ENCODE measurements at places on chromosomes 3 and 15.

DNA sequence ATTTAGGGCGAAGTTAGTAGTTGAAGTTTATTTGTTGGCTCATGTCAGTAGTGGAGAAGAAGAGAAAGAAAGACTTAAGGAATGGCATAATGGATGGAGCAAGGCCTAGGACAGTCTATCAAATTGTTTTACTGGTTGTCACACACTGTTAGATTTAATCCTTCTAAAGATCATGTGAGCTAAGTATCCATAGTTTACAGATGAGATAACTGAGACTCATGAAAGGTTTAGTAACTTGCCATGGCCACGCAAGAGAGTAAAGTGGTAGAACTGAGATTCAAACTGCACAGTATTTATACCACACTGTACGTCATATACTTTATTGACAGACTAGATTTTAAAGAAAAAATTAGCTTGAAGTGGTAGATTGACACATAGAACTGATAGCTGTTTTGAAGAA lies 11.4 kb downstream of the SPRED1 start:
- no peak for DNase-seq

GRCh38 chr3:14804835-14805780 lies 13.7 kb upstream of the FGD5 start:
- no peak for DNase-seq

DNA sequence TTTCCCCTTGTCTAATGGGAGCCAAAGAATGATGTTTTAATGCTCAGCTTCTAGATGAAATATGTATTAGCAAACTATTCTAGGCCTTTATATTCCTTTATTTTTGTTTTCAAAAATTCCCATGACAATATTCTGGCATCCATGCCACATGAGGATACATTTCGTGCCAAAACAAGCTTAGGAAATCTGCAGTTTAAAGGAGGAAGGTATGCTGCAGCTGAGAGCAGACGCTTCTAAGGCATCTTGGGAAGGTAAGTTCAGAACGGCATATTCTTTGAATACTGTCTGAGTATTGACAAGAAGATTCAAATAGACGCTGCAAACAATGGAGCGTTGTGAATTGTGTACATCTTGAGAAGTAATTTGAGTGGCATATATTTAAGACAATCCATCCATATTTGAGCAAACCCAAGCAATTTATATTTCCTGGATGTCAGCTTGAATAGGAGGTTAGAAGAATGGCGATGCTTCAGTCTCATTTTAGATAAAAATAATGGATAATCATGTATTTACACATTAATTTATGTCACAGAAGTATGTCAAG lies 158.6 kb downstream of the RAP2B start:
- DNase-seq, result no peak

DNA sequence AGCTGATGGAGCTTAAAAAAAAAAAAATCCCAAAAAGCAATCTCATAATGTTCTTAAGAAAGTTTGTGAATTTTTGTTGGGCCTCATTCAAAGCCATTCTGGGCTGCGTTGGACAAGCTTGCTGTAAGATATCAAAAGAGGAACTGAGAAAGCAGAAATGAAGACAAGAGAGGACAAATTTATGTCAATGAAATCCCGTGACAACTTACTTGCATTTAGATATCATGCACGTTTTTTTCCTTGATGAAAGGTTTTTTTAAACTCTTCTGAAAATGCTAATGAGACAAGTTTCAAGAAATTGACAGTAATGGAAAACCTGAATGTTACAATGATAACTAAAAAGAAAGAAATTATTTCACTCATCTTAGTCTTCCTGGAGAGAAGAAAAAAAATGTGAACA lies 662.9 kb downstream of the SQOR start:
- DNase-seq, result no peak

GRCh38 chr3:12830785-12831156 lies 10.6 kb downstream of the RPL32 start:
- no peak for DNase-seq

GRCh38 chr3:156558389-156558788 lies 3.5 kb upstream of the SSR3 start:
- no peak for DNase-seq

GRCh38 chr3:44235604-44236484 lies 5.8 kb upstream of the TOPAZ1 start:
- peak; percentile 81 for DNase-seq

DNA sequence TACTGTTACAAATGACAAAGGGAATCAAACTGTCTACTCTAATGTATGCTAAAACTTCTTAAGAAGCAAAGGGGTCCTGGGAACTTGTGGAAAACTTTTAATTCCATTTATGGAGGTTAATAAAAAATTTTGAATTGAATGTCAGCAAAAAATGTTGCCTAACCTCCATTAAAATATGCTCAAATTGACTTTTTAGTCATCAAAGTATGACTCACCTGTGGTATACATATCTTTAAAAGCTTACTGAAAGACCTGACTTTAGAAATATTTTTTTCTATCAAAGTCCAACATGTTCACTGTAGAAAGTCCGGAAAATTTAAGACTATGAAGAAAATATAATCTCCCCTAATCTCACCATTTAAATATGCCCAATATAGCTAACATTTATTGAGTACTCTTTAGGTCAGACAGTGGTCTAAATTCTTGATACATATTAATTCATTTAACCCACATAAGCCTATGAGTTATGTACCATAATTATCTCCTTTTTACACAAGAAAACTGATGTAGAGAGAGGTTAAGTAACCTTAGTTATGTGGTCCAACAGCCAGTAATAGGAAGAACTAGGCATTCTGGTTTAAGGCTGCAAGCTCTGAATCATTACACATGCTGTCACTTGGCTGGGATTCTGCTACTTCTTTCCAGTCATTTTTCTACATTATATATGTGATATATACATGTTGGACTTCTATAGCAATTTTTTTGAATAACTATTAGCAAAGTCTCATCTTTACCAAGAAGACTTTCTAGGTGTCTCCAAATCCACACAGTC lies 83.6 kb downstream of the PDZRN3 start:
- no peak for DNase-seq

DNA sequence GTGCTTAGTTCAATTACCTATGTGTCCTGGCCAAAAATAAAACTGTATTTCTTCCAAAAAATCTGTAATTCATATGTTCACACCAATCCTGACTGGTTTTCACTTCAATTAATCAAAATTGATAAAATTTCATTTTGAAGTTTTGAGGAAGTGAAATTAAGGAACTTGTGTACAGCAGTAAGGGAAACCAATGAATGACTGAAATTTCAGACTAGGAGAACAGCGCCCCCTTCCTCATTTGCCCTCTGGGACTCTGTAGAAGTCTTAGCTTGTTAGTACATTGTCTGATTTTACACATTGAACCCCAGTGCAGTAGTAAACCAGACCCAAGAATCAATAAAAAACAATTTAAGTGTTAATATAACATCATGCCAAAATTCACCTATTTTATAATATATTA lies 495.3 kb upstream of the AGTR1 start:
- DNase-seq, result no peak

DNA sequence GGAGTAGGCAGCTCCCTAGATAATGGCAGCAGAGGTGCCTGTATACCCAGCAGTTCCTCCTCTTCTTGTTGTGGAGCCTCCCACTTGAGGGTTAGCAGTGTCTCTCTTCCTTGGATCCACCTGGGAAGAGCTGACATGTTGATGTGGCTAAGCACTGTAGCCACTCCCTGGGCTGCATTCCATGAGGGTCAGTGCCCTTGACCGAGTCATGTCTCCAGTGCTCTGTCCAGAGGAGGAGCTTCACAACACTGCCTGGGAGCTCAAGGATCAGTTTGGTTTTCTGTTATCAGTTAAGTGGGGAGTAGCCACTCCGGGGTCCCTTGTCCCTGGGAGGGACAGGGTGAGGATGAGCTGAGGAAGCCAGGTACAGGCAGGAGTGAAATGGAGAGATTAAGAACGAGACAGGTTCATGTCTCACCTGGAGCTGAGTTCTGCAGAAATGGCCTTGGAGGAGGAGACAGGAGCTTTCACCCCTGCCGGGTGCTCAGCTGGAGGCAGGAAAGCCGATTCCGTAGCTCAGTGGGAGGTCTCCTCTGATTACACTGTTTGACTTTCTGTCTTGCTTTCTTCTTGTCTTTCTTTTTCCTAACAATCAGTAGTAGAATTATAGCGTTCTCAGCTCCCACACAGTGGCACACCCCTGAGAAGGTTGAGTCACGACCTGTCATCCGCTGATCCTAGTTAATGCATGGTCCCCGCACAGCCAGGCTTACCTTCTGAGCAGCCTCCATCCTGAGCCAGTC lies 57.9 kb upstream of the SEC22A start:
- DNase-seq, result peak; percentile 54

Measured in activated effector memory CD4-positive, alpha-beta T cell treated with anti-CD3 and anti-CD28 coated beads, Interleukin-2, amount 50 U/mL, for 16 hours (primary cell).